ENCODE measurements at places on chromosomes 11 and 22.

DNA sequence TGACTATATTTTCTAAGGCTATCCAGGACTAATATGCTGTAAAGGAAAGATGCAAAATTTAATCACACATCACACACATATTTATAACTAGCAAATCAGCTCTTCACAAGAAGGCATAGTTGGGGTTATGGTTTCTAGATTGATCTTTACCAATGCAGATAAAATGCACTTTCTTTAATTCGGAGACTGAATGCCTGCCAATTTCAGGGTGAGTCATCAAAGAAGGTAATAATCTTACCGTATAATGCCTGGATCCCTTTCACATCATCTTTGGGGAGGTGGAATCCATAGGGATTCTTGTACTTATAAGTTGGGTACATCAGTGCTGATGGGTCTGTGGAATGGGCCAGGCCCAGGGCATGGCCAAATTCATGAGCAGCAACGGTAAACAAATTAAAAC lies 16.4 kb downstream of the MMP20 start:
- DNase-seq = no peak

GRCh38 chr11:35090125-35090524 lies 48.8 kb upstream of the CD44 start:
- DNase-seq = no peak

GRCh38 chr11:115249061-115249578 lies 255.1 kb downstream of the CADM1 start:
- DNase-seq = no peak

DNA sequence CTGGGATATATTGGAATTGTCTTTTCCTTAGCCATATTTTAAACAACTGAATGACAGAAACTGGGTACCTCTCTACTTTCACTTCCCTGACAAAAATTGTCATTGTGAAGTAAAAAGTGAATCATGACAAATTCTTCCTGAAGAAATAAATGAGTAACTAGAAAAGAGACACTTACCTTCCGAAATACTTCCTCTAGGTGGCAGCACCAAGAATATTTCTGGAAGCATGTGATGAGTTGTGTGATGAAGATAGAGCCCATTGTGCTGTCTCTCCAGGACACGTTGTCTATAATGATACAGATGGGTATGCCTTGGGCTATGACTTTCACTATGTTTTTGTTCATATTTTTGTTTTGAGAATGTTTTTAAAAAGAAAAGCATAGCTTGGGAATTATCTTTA lies 21.5 kb downstream of the CASP4 start:
- DNase-seq = peak; percentile 15

- no peak for DNase-seq
These were observed 108.3 kb upstream of the PARVA start for GRCh38 chr11:12269104-12269441.

- DNase-seq = no peak
These were observed 252 bp downstream of the APOL2 start for GRCh38 chr22:36239150-36239400.

- no peak for DNase-seq
These were observed 204.9 kb downstream of the CSNK2A3 start for GRCh38 chr11:11148104-11148509.

- no peak for DNase-seq
These were observed 99.1 kb upstream of the CHRM4 start for GRCh38 chr11:46490666-46491065.

- peak; percentile 64 for DNase-seq
These were observed 2.2 kb downstream of the RFPL2 start for GRCh38 chr22:32202539-32203180.

GRCh38 chr11:14974515-14975251 lies 2.5 kb upstream of the CALCA start:
- DNase-seq = peak; percentile 39

- no peak for DNase-seq
These were observed 16.0 kb upstream of the ADA2 start for GRCh38 chr22:17235149-17235655.

- no peak for DNase-seq
These were observed 53.9 kb downstream of the SMIM38 start for GRCh38 chr11:69209421-69210309.

DNA sequence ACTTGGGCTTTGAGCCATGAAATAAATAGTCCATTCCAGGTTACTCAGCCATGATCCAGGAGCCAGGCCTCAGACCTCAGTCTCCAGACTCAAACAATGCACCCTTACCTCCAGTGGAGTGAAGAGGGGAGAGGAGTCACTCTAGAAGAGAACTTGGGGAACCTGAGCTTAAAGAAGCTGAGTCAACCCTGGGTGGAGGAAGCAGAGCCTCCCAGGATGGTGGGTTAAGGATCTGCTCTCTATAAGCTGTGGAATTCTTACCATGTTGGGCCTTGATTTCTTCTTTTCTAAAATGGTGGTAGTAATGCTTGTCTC lies 113.2 kb downstream of the NECTIN1 start:
- DNase-seq = no peak

- no peak for DNase-seq
These were observed 18.8 kb downstream of the RRP7A start for GRCh38 chr22:42500836-42501179.

DNA sequence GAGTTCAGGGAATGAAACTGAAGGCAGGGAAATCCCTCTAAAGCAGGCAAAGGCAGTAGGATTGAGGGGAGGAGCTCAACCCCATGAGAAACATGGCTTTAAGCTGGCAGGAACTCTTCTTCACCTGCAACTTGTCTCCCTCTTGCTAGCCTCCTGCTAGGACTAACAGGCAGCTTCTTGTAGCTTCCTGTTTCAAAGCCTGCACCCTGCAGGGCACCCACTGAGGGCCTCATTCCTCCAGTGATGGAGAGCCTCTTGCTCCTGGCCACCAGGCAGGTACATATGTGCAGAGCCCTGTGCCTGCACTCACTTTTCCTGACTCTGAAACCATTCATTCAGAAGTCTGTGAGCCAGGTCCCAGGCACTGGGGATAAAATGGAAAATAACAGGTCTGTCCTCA lies 137.0 kb downstream of the SERGEF start:
- no peak for DNase-seq

DNA sequence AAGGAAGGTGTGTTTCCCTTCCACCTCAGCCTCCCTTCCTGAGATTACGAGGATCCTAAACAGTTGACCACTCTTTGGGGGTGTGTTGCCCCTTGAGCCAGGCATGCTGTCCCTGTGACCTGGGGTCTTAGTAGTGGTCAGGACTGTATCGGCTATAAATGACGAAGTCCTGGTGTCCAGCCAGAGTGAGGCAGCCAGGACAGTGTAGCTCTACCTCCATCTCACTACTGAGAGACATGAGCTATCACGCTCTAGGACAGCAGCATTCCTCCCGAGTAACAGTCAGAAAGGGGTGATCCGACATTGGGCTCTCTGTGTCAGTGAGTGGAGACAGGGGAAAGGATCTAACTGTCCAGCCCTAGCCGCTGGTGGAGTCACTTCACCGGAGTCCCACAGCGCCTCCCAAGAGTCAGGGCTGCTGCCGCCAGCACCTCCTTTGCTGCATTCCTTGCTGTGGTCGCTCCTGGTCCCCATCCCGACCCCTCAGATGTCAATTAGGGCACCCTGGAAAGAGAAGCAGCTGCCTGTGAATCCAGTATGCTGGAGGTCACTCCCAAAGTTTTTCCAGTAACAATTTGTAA lies 3.3 kb upstream of the B3GNT6 start:
- DNase-seq = no peak

DNA sequence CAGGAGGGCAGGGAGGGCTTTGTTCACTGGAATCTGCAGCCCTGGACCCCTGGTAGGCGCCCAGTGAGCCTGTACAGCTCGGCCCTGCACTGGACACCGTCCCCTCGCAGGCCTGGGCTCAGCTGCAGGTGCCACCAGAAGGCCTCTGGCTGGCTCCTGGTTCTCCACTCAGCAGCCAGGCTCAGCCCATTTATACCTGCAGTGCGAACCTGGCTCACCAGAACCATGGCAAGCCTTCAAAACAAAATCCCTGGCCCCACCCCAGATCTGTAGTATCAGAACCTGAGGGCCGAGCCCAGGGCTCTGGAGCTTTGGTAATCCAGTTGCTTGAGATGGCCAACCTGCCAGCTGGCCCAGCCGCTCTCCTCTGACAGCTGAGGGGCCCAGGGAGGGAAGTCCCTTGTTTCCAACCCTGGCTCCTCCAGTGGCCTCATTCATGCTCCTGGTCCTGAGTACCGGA lies 870 bp upstream of the FREY1 start:
- DNase-seq = no peak

GRCh38 chr11:103994094-103994493 lies 42.3 kb upstream of the DDI1 start:
- DNase-seq = no peak

- DNase-seq = no peak
These were observed 12.6 kb downstream of the ARHGAP8 start for GRCh38 chr22:44764974-44765373.

DNA sequence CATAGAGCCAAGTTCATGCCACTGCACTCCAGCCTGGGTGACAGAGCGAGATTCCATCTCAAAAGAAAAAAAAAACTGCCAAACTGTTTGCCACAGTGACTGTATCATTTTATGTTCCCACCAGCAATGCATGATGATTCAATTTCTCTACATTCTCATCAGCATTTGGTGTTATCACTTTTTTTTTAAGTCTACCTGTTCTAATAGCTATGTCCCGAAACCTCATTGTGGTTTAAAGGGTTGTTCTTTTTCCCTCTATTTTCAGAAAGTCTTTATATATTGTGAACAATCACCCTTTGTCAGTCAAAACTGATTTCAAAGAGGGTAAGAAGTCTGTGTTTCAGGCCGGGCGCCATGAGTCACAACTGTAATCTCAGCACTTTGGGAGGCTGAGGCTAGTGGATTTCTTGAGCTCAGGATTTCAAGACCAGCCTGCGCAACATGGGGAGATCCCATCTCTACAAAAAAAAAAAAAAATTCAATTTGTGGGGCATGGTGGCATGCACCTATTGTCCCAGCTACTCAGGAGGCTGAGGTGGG lies 14.8 kb upstream of the FAM168A start:
- no peak for DNase-seq

- no peak for DNase-seq
These were observed 14.9 kb downstream of the HEPHL1 start for GRCh38 chr11:94036096-94036495.

DNA sequence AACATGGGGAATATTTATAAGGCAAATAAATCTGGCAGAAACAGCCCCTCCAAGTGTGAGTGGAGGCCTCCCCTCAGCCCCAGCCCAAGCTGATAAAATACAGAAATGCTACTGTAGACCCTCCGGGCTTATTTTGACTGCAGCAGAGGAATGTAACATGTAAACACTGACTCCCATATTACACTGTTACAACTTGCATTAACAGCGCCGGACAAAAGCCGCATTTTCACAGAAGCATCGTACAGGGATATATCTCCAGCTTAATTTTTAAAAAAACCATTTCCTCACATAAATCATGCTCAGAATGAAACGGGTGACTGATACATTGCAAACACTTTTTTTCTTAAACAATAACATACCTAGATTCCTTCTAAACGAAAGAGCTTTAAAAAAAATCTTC lies 36.6 kb upstream of the COMT start:
- no peak for DNase-seq

GRCh38 chr11:104320097-104320496 lies 156.2 kb upstream of the PDGFD start:
- DNase-seq = no peak

GRCh38 chr11:85723088-85723487 lies 37.1 kb upstream of the CCDC89 start:
- DNase-seq = no peak

GRCh38 chr11:58913685-58914084 lies 25.6 kb upstream of the GLYATL1 start:
- DNase-seq = no peak

DNA sequence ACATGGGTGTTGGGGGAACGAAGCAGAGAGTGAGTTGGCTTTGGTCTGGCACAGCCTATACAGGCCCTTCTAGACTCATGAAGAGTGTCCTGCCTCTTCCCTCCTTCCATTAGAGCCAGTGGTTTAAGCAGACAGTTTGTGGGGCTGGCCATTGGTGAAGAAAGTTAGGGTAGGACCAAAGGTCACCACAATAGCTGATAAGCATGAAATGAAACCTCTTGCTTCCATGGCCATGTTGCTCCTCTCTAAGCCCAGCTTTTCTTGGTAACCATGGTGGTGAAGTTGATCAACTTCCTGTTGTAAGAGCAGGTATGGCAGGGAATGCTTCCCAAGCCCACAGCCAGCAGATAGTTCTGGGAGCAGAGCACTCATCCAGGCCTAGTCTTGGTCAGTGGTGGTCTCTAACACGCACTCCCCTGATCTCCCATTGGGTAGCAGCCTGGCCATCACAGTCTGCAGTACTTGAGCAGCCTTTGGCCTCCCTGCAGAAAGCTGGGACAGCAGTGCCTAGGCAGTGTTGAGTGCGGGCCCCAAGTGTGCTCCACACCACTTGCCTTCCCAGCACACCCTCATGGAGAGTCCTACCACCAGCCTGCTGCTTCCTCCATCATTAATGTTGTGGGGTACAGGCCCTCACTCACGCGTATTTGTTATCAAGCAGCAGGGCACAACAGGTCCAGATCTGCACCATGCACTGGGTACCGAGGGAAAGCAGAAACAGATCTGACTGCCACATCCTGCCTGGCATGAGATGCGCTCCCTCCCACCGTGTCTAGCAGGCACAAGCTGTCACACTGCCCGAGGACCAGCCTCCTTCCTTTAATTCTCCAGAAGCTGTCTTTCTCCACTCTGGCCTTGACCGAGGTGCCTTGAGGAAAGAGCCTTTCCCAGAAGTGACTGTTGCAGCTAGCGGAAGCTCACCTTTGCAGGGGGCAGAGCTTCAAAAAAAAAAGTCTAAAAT lies 65.8 kb upstream of the SUSD2 start:
- no peak for DNase-seq

- DNase-seq = no peak
These were observed 879.0 kb downstream of the BRD1 start for GRCh38 chr22:48948575-48949170.

GRCh38 chr22:37186228-37186996 lies 1.6 kb downstream of the C1QTNF6 start:
- peak; percentile 85 for DNase-seq

Measured in HEK293T (cell line).